Brain (organoid and tissue), 16 donors: ENCODE measurements at places on chromosomes 4 and X. TPM values are rescaled to one million over a fixed set of nuclear protein-coding genes. Genes with fewer than 3 reads are reported as not detected.

CXorf51A gene
- polyA plus RNA-seq: not detected

RAPGEF2 gene
- polyA plus RNA-seq: 14.9 TPM

INTU gene
- 0.78 TPM for polyA plus RNA-seq

SERPINA7 gene
- polyA plus RNA-seq: not detected
